Tibial nerve (tissue), 4 donors: ENCODE measurements at places on chromosomes 2 and 18. TPM values are rescaled to one million over a fixed set of nuclear protein-coding genes. Genes with fewer than 3 reads are reported as not detected.

The CHST9 gene
- 0.98 TPM for total RNA-seq

The ATOH8 gene
- 106 TPM for total RNA-seq

The MRPS9 gene
- 11.2 TPM for total RNA-seq

The MEP1B gene
- total RNA-seq, result not detected

The NT5DC4 gene
- not detected for total RNA-seq

The HOXD3 gene
- total RNA-seq, result 10.6 TPM

The CHPF gene
- 51.3 TPM for total RNA-seq

The ANKRD53 gene
- 1.4 TPM for total RNA-seq

The IMPA2 gene
- total RNA-seq, result 40.2 TPM

DNA sequence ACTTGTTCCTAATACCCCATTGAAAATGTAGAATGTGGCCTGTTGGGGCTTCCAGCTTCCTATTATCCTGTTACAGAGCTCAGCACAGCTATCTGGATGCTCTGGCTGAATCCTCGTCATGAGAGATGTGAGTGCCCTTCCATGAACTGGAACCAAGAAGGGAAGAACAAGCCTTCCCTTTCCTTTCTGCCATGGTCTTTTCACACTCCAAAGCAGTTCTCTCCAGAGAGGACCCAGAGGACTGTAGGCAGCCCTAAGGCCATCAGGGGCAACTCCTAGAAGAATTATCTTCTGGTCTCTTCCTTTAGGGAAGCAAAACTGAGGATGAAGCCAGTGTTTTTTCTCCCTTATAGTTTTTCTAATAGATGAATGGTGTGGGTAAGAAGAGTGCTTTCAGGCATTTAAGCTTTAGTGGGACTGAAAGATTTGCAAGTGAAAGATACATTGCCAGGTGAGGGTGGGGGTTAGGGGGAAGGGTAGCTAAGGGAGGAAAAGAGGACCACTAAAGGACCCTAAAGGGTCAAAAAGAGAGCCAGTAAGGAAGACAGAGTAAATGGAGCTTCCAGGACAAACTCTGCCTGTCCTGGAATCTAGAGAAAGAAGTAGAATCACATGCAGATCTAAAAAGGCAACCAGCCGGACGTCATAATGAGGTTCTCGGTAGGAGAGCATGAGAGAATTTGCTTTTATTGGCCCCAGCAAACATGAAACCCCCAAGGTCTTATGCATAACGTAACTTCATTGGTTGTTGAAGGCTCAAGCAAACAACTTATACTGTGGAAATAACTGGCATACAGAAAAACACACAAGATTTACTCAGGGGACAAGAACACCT is 12.4 kb upstream of the XPO1 start:
- no peak for DNase-seq
- H3K4me1 ChIP-seq, result no peaks in the 10 kb centered on the region
- no peak overlapping the region for H3K4me3 ChIP-seq
- no peaks in the 10 kb centered on the region for H3K36me3 ChIP-seq
- no peaks in the 10 kb centered on the region for H3K27me3 ChIP-seq
- H3K27ac ChIP-seq, result no peak overlapping the region

DNA sequence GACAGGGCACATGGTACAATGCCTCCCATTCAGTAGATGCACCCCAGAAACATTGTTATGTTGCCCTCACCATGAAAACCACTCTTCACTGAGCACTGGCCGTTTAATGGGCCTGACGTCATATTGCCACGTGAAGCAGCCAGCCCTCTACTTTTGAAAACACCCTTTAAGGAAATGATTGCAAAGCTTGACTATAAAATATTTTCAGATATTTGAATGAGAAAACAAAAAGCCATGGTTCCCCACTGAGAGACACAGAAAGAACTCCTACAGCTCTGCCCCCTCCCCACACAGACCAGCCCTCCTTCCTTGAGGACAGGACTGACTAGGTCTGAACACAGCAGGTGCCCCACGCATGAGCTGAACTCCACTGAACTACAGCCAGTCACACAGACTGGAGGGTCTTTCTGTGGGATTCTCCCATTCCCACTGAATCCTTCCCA is 349.1 kb downstream of the ANAPC1 start:
- peaks cover 7% of the 10 kb centered on the region for H3K4me1 ChIP-seq
- peak overlapping the region; percentile 78 for H3K27ac ChIP-seq
- no peaks in the 10 kb centered on the region for H3K27me3 ChIP-seq
- no peaks in the 10 kb centered on the region for H3K36me3 ChIP-seq
- H3K4me3 ChIP-seq, result no peak overlapping the region

- no peaks in the 10 kb centered on the region for H3K36me3 ChIP-seq
- no peak overlapping the region for H3K4me3 ChIP-seq
- H3K27me3 ChIP-seq, result no peaks in the 10 kb centered on the region
- DNase-seq, result no peak
- no peak overlapping the region for H3K27ac ChIP-seq
- H3K4me1 ChIP-seq, result peaks cover 11% of the 10 kb centered on the region
Observed at GRCh38 chr18:9066817-9067306, 35.6 kb upstream of the NDUFV2 start.

DNA sequence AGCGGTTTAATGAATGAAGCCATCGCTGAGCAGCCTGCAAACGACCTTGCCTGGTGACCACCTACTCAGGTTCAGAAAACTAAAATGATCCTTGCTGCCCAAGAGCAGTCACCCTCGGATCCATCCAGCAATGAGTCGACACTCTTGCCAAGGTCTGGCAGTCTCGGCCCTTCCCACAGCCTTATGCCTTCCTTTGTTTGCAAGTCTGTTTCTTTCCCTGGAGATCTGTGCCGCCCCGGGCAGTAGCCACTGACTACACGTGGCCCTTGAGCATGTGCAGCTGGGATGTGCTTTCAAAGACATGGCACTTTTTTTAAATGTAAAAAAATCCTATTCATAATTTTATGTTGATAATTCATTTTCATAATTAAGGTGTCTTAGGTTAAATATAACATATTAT is 37.2 kb upstream of the SLC35G4 start:
- H3K4me3 ChIP-seq, result no peak overlapping the region
- H3K27ac ChIP-seq, result no peak overlapping the region
- H3K36me3 ChIP-seq, result no peaks in the 10 kb centered on the region
- DNase-seq, result no peak
- no peaks in the 10 kb centered on the region for H3K4me1 ChIP-seq
- H3K27me3 ChIP-seq, result no peaks in the 10 kb centered on the region

DNA sequence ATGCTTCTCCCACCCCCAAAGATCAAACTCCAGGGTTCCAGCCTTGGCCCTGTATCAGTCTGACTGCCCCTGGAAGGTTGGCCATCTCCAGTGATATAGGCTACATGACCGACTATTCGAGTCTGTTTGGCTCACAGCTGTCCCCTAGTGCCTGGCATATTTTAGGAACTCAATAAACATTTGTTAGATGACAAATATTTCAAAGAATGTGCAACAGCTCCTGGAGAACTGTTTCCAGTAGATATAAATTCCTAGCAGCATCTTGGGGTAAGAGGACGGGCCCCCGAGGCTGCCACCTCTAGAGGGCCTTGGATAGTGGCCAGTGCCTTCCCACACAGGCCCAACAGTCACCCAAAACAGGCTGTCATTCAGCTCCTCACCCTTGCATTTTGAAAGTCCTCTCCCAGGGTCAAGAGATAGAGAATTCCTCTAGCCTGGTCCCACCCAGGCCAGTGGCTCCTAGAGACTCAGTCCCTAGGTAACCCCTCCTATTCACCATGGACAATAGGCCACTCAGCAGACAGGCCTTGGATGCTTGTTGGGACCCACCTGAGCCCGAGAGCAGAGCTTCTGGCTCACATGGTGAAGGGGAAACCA is 45.1 kb upstream of the ATP6V1B1 start:
- no peak overlapping the region for H3K4me3 ChIP-seq
- H3K27ac ChIP-seq, result no peak overlapping the region
- no peak for DNase-seq
- peaks cover 90% of the 10 kb centered on the region for H3K27me3 ChIP-seq
- no peaks in the 10 kb centered on the region for H3K36me3 ChIP-seq

- H3K36me3 ChIP-seq, result peaks cover 32% of the 10 kb centered on the region
- H3K4me1 ChIP-seq, result no peaks in the 10 kb centered on the region
- no peaks in the 10 kb centered on the region for H3K27me3 ChIP-seq
- DNase-seq, result peak; percentile 72
- peak overlapping the region; percentile 52 for H3K27ac ChIP-seq
Observed at GRCh38 chr2:3492951-3493614, 26.2 kb downstream of the ADI1 start.

DNA sequence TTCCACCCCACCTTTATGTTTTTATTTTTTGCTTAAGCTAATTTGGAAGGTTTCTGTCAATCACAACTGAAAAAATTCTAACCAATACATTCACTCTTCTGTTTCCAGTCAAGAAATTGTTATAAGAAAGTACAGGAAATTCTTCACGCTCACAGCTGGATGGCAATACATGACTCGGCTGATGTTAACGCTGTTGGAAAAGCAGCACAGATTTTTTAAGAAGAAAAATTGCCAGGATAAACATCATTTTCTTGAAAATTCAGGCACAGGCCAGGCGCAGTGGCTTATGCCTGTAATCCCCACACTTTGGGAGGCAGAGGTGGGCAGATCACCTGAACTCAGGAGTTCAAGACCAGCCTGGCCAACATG is 46.1 kb downstream of the STPG4 start:
- H3K27ac ChIP-seq, result no peak overlapping the region
- no peak overlapping the region for H3K4me3 ChIP-seq
- H3K36me3 ChIP-seq, result no peaks in the 10 kb centered on the region
- no peak for DNase-seq

DNA sequence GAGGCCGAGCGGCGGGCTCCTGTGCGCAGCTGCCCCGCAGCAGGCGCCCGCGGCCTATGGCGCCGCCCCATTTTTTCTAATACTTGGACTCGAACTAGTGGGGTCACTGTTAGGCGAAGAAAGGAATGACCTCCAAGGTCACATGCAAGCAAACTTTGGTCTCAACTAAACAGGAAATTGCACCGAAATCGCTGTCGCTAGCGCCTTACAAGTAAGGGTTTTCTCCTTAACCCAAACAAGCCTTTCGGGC is 339 bp downstream of the ACAA2 start:
- no peaks in the 10 kb centered on the region for H3K36me3 ChIP-seq
- no peaks in the 10 kb centered on the region for H3K27me3 ChIP-seq
- H3K4me1 ChIP-seq, result no peaks in the 10 kb centered on the region
- H3K4me3 ChIP-seq, result peak overlapping the region; percentile 91
- peak; percentile 28 for DNase-seq
- H3K27ac ChIP-seq, result peak overlapping the region; percentile 97

GRCh38 chr18:7598167-7599047 is 31.3 kb downstream of the PTPRM start:
- no peak for DNase-seq
- H3K27me3 ChIP-seq, result no peaks in the 10 kb centered on the region
- H3K4me3 ChIP-seq, result no peak overlapping the region
- no peak overlapping the region for H3K27ac ChIP-seq
- H3K4me1 ChIP-seq, result no peaks in the 10 kb centered on the region
- H3K36me3 ChIP-seq, result peaks cover 12% of the 10 kb centered on the region
